ENCODE measurements at places on chromosomes 3 and 15.

- no peak for DNase-seq
These were observed 165.7 kb downstream of the GAP43 start for GRCh38 chr3:115788921-115789470.

- no peak for DNase-seq
These were observed 98.9 kb downstream of the APBA2 start for GRCh38 chr15:28984421-28985315.

DNA sequence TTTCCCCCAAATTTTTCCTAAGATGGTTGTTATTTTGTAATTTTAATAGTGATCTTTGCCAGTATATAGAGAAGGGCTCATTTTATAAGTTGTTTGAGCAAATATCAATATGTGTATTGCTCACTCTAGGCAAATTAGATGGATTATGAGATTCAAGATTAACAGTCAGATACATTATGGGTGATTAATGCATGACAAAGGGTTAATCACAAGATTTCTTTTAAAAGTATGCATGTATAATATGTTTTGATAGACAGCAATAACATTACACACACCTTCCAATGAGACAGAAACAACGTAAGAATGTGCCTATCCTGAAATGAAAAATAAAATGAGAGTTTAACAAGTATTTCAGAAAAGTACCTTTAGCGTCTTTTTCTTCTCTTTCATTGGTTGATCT lies 547.6 kb upstream of the AGTR1 start:
- DNase-seq, result no peak

DNA sequence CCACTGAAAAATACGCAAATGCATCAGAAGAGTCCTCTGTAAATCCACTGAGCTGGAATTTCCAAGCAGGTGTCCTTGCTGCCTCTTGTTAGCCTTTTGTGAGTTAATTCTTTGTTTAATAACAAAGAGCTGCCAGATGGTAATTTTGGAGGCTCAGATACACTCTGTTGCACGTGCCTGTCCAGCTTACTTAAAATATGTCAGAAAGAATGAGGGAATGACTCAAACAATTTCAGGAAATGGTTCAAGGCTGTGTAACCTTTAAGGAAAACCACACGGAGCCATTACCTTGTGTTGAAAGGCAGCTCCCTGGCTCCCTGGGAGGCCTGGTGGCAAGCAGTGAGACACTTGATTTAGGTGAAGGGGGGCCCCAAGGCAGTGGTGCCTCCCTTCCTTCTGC lies 302.2 kb upstream of the CTDSPL start:
- no peak for DNase-seq

- DNase-seq, result no peak
These were observed 41.2 kb downstream of the POLQ start for GRCh38 chr3:121504618-121505017.

DNA sequence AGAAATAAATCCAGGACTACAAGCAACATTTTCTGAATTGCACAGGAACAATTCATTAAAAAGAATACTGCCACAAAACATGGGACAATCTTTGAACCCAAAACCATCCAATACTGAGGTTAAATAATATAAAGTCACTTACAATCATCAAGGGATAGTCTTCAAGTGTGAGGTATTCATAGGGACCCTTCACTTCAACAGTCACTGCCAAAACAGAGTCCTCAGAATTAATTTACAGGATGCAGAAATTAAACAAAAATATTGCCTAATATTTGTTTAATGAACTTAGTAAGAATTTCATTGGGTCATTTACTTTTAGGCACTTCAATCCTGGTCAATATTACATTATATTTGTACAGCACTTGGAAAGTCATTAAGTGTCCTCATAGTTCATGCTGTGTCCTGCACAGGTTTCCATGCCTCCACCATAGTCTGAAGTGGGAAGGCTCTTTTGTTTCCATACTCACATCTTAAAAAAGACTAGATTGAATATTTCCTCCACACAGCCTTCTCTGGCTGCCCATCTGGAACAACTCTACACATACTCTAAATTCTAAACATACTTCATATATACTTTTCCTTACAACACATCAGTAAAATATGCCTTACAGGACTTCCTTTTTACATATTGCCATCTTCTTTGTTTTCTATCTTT lies 31.6 kb upstream of the VPS39 start:
- no peak for DNase-seq

DNA sequence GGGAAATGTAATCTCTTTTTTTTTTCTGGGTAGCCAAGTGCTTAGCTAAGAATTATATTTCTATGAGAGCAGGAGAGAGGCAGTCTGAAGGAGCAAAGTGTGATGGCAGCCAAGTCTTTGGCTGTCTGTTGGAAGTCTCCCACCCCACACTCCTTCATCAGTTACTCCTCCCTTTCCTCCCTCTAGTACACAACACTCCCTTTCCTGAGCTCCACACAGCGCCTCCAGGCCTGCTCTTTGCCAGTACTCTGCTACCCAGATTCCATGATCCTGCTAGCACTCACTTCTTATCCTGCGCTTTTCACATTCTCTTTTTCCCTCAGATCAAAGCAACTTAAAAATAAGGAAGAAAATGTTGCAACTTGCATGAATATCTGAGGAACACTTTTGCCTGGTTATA lies 37.4 kb upstream of the SNRK start:
- no peak for DNase-seq

- DNase-seq, result no peak
These were observed 21.5 kb downstream of the CFAP161 start for GRCh38 chr15:81155375-81156218.

- DNase-seq, result no peak
These were observed 13.5 kb downstream of the SNX33 start for GRCh38 chr15:75661100-75661755.

DNA sequence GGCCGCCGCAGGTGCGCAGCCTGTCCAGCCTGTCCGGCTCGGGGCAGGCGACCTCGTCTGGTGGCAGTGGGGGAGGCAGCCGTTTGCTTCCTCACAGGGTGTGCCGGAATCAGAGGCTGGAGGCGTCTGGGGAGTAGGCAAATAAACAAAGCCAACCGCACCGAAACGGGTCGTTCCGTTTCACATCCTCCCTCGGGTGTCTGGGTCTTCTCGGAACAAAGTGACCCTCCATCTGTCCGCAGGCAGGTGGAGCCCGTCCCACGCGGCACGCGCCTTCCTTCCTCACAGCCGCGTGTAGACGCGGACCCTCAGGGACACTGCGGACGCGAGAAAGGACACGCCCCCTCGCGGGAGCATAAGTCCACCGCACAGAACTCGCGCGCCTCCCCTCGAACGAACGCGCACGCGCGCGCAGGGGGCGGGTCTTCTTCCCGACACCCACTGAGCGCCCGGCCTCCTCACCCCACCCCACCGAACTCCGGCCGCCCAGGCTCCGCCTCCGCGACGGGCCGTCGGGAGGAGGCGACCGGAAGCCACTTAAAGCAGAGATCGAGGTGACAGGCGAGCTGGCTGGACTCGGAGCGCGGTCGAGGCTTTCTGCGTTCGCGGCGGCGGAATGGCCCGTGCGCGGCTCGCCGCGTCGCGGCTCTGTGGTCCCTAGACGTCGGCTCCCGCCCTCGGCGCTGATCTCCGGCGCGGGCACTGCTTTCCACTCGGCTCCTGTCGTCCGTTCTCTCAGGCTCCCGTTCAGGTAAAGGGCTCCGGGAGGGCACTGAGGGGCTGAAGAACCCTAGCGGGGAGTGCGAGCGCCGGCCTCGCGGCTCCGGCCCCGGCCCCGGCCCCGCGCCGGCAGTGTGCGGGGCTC lies at the start of gene TIPARP:
TSS of gene TIPARP (plus strand) at position 545 of the 865 bp plus-strand sequence. CDS start 3,108 bp downstream, outside the sequence.
- peak; percentile 67 for DNase-seq
